Right renal pelvis (tissue), 4 donors: ENCODE measurements at places on chromosomes 16 and 17. TPM values are rescaled to one million over a fixed set of nuclear protein-coding genes. Genes with fewer than 3 reads are reported as not detected.
A peak's percentile ranks its signal among the peaks of the same experiment; 100 is the strongest.

DNA sequence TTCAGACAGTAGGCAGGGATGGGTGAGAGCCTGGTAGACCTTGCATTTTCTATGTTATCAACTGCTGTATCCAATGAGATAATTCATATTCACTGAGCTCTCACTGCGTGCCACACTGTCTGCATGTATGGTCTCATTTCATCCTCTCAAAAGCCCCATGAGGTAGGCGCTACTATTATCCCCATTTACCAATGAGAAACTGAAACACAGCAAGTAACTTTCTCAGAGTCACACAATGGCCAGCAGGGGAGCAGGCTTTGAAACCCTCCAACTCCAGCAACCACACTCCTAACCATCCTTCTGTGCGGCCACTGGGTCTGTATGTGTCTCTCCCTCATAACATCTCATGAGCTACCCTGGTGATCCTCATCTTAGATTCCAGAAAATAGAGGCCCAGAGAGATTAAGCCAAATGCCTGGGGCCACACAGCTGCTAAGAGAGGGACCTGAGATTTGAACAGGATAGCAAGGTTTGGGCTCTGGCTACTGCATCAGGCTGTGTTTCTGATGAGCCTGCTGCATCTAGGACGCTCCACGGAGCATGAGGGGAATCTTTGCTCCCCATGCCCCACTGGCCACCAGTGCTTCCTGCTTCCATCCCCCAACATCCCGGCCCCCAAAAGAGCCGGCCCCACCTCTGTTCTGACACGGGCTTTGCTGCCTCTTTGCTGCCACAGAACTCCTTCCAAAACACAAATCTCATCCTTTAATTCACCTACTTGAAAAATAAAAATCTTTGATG lies 3.2 kb downstream of the CCR7 start:
- no peak for DNase-seq

DNA sequence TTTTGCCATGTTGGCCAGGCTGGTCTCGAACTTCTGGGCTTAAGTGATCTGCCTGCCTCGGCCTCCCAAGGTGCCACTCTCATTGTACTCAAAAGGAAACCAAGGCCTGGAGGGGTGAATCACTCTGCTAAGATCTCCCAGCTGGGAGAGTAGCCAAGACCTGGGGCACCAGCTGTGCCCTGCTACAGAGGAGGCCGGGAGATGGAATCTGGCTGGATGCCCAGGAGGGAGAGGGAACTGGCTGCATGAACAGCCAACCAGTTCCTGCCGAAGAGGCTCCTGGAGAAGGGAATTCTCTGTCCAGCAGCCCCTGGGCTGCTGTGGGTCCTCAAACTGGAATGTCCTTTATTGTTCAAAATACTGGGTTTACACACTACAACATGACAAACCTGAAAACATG lies 238.7 kb upstream of the CIBAR2 start:
- no peak for DNase-seq

The TBC1D28 gene
- polyA plus RNA-seq, result not detected

- no peak for DNase-seq
Observed at GRCh38 chr17:29235904-29236303, 10.8 kb upstream of the CRYBA1 start.

- DNase-seq, result no peak
Observed at GRCh38 chr16:87048038-87048729, 269.0 kb downstream of the C16orf95 start.

DNA sequence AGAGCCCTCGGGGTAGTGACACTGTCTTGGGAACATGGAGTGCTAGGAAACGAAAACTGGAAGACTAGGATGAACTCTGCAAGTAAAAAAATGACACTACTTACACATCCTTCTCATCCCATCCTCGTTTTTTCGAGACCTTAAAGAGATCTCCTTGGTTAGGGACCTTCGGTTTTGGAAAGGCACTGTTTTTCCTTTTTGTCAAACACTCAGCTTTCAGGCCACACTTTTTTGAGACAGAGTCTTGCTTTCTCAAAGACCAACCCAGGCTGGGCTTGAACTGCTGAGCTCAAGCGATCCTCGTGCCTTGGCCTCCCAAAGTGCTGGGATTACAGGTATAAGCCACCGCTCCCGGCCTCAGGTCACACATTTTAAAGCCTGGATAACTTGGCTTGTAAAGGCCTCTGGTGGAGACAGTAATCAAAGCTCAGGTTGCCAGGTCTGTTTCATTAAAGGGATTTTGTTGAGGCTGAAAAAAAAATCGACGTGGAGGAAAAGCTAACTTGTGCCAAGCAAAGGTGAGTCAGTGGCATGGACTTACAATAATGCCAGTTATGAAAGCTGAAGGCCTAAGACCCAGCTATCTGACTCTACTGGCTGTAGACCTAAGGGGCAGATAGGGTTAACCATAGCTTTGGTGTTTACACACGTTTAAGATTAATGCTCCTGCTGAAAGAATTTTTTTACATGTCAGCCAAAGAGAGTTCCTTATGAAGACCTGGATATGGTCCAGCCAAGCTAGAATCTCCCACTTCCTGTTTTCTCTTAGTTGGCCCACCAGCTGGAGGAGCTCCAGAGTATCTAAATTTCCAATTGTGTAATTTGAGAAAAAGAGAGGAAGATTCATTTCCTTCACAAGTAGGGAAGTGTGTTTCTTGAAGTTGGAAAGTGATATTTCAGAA lies 823 bp downstream of the NBR1 start:
- peak; percentile 77 for DNase-seq

- no peak for DNase-seq
Observed at GRCh38 chr17:80477647-80478478, 1.5 kb upstream of the NPTX1 start.

DNA sequence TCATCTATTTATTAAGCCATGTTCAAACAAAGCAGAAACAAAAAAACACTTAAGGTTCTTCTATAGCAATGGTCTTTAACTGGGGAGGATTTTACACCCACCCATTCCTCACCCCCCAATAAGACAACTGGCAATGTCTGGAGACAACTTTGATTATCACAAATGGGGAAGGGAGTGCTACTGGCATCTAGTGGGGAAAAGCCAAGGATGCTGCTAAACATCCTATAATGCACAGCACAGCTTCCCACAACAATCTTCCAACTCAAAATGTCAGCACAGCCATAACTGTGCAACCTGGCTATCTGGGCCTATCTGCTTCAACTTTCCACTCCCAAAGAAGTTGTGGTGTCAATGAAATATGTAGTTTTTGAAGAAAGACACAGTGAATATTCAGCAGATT lies 1044.4 kb downstream of the CDH8 start:
- DNase-seq, result no peak

DNA sequence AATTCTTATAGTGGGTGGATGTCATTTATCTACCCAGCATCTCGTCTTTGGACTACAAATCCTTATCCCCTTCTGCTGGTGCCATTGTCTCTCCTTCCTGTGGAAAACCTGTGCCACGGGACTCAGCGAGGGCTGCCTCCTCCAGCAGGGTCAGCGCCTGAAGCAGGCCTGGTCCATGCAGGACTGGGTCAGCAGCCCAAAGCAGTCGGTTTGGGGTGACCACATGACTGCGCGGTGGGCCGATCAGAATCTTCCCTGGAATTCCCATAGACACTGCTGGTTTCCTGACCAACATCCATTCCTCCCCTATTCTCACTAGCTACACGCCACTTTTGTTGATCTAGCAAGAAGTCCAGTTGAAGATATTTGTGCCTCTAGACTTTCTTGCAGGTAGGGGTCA lies 26.9 kb downstream of the RPRML start:
- no peak for DNase-seq
